CD4-positive, alpha-beta T cell treated with Interleukin-15 for 4 hours (primary cell): ENCODE measurements at places on chromosomes 16 and 17.

- no peak for DNase-seq
Observed at GRCh38 chr17:78120537-78120936, 8.0 kb downstream of the TMC6 start.

DNA sequence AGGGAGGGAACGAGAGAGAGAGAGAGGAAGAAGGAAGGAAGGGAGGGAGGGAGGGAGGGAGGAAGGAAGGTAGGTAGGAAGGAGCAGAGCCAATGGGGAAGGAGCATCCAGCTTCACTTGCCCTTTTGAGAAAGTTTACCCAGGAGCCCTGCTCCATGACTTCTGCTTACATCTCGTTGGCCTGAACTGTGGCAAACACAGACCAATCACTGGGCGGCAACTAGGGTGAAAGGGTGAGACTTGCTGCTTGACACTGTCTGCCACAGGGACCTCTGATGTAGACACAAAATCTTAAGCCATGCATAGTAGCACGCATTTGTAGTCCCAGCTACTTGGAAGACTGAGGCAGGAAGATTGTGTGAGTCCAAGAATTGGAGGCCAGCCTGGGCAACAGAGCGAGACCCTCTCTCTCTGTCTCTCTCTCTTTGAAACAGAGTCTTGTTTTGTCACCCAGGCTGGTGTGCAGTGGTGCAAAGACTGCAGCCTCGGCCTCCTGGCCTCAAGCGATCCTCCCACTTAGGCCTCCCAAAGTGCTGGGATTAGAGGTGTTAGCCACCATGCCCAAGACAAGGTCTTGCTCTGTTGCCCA lies 19.5 kb upstream of the TUBG2 start:
- no peak for DNase-seq

GRCh38 chr16:70402916-70403659 lies 35.8 kb downstream of the ST3GAL2 start:
- no peak for DNase-seq

DNA sequence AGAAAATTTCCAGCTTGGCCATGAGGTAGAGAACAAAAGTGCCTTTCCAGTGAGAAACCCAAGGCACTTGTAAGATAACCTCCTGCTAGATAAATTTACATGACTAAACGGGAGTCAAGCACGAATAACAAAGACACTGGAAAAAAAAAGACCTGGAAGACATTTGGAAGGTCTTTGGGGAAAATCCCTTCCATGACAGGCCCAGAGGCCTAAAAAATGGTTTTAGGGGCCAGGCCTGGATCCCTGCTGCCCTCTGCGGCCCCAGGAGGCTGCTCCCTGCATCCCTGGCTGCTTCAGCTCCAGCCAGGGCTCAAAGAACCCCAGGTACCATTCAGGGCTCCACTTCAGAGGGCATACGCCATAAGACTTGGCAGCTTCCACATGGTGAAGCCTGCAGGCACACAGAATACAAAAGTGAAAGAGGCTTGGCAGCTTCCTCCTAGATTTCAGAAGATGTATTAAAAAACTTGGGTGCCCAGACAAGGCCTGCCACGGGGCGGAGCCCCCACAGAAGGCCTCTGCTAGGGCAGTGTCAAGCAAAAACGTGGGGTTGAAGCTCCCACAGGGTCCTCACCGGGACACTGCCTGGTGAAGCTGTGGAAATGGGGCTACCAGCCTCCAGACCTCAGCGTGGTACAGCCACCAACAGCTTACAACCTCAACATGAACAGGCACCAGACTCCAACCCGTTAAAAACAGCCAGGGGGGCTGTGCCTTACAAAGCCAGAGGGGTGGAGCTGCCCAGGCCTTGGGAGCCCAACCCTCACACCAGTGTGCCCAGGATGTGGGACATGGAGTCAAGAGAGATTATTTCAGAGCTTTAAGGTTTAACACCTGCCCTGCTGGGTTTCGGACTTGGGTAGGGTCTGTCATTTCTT lies 77.1 kb downstream of the SDK2 start:
- no peak for DNase-seq

- peak; percentile 59 for DNase-seq
Observed at GRCh38 chr16:69709456-69710084, 16.8 kb downstream of the NQO1 start.

DNA sequence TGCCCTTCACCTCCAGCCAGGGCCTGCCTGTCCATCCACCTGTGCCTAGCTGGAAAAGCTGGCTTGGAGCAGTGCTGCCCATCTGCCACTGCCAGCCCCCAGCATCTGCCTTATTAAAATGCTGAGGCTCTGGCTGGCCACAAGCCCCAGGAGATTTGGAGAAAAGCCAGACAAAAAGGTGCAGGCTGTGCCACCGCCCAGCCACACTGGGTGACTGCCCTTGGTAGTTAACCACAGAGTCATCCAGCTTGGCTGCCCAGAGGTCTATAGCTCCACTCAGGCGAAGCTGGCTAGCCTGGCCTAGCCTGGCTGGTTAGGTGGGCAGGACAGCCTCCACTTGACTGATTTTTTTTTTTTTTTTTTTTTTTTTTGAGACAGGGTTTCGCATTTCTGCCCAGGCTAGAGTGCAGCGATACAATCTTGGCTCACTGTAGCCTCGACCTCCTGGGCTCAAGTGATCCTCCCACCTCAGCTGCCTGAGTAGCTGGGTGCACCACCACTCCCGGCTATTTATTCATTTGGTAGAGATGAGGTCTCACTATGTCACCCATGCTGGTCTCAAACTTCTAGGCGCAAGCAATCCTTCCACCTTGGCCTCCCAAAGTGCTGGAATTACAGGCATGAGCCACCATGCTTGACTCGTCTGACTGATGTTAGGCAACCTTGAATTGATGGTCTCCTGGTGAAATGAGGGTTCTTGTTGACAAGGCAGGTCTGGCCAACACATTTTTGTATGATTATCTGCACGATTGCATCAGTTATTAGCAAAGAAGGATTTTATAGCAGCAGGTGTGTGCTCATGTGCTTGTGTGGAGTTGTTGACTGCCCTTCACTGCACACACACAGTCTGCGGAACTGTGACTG lies 103.8 kb downstream of the RAB11FIP4 start:
- DNase-seq: no peak

GRCh38 chr16:30091474-30092372 lies at the start of gene TBX6:
TBX6 (minus strand) TSS chr16:30091924; CDS start chr16:30091193, 731 bp downstream.
- peak; percentile 93 for DNase-seq

GRCh38 chr17:4594931-4595684 lies 10.8 kb downstream of the SMTNL2 start:
- DNase-seq: no peak

GRCh38 chr17:29016345-29017210 lies 10.7 kb upstream of the SEZ6 start:
- no peak for DNase-seq

DNA sequence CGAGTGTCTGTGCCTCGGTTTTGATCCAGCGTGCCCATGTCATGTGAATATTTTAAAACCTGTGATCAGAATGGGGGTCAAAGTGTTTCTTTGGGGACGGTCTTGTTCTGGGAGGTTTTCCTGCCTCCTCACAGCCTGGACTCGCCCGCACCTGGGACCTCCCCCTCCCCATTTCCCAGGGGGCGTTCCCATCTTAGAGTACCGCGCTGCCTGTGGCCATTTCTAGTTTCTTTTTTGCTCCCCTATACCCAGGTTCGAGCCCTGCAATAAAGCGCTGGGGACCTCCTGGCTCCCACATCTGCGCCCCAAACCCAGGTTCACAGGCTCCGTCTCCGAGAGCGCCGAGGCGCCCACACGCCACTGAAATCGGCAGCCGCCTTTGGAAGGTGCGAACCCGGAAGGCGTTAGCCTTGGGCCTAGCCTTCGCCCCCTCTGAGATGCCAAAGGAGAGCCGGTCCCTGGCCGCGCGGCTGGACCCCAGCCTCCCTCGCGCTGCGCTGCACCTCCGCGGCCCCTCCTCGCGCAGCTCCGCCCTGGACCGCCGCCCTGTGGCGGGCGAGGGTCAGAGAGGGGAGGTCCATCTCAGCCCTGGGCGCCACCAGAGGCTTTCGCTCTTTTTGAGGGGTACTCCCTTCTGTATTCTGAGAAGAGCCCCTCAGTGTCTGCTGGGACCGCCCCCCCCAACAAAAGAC lies 1.7 kb downstream of the KCNJ12 start:
- DNase-seq: no peak

GRCh38 chr16:31456988-31457360 lies 2.3 kb upstream of the ARMC5 start:
- DNase-seq: no peak

- no peak for DNase-seq
Observed at GRCh38 chr16:11107780-11108465, 148.1 kb downstream of the SOCS1 start.

- DNase-seq: no peak
Observed at GRCh38 chr16:27428026-27428785, 26.2 kb downstream of the IL21R start.

GRCh38 chr16:10466861-10467260 lies 81.0 kb downstream of the ATF7IP2 start:
- no peak for DNase-seq

GRCh38 chr16:30065102-30065942 lies at the start of gene ALDOA:
ALDOA (plus strand) TSS chr16:30065760; CDS start chr16:30066898, 1,138 bp downstream.
- DNase-seq: peak; percentile 95

DNA sequence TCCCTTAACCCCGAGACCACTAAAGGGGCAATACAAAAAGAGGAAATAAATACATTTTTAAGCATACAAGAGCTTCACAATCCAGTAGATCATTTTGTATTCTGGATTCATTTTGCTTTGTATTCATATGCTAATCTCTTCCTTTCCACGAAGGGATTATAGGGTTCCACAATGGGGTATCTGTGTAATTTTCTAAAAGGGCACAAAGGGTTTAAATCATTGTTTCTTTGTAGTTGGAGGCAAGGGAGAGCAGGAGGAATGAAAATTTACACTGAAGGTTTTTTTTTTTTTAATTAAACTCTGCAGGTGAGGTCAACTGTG lies 592 bp upstream of the NUFIP2 start:
- no peak for DNase-seq

DNA sequence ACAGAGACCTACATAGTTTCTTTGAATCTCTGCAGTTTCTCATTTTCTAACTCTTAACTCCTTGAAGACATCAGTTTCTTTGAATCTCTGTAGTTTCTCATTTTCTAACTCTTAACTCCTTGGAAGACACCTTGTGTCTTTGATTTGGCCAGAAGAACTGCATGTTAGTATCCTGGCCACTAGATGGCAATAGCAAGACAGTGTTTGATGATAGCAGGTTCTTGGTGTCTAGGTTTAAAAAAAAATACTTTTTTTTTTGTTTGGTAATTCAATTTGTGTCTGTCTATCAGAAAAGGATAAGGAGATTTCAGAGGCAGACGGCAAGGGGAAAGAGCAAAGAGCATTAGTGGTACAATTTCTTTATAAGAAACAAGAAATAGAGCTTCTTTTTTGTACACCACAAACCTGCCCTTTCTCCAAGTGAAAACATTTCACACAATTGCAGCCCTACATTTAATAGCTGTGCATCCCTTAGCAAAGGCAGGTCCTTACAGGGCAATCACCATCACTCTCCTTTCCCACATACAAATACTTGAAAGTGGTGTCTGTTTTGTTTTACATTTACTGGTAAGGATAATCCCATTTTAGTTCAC lies 1324.9 kb upstream of the CDH8 start:
- DNase-seq: no peak

GRCh38 chr17:8742819-8743218 lies 1.8 kb downstream of the CCDC42 start:
- no peak for DNase-seq

DNA sequence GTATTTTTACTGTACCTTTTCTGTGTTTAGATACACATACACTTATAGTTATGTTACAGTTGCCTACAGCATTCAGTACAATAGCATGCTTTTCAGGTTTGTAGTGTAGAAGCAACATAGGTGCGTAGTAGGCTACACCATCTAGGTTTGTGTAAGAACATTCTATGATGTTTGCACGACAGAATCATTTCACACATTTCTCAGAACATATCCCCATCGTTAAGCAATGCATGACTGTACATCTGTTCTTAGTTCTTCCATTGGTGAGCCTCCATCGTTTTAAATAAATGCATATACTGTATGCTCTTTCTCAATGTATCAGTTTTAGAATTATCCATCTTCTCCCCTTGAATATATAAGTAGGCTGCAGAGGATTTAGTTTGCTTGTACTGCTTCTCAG lies 122.6 kb downstream of the PITPNC1 start:
- DNase-seq: no peak

- DNase-seq: no peak
Observed at GRCh38 chr17:77905266-77905665, 53.2 kb upstream of the TNRC6C start.

GRCh38 chr16:12791340-12791739 lies 12.3 kb downstream of the CPPED1 start:
- no peak for DNase-seq

- DNase-seq: no peak
Observed at GRCh38 chr16:80852261-80852872, 48.0 kb upstream of the CDYL2 start.

DNA sequence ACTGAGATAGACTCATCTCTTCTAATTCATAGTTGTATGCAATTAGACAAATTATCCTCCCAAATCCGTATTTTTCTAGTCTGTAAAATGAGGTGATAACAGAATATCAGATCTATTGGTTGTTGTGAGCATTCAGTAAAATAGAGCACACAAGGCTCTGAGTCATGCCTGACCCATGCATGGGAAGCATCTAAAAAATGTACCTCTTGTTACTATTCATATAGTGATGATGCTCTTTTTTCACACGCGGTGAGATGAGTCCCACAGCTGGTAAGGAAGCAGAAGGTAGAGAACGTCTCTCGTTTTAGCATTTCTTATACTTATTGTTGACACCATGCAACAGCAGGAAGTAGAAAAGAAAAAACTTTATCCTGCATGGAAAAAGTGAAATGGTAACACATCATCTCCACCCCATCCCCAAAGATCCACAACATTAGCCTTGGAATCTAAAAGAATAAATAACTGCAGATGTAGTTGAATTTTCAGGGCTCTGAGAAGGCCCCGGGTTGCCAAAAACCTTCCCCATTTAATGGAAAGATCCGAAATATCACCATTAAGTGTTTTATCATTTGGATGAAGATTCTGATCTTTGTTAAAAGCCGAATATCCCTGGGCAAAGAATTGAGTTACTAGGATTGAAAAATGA lies 215.6 kb downstream of the TMEM114 start:
- DNase-seq: no peak

DNA sequence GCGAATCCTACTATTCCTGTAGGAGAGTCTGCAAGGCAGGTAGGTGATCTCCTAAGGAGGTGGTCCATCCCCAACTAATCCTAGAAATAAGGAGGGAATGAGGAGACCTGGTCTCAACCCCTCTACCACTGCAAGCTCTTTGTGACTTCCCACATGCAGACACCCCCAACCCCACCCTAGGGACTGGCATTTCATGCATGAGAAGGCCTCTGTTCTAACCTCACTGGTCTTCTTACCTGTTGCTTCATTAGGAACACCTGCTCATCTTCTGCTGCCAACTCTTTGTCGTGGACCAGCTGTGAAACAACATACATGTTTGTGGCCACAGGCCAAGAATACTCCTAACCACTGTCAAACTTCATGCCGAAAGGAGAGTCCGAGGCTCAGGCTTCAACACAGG lies 22.6 kb downstream of the DYNC1LI2 start:
- DNase-seq: no peak
